Central memory CD4-positive, alpha-beta T cell (primary cell): ENCODE measurements at places on chromosomes 2 and 18.

DNA sequence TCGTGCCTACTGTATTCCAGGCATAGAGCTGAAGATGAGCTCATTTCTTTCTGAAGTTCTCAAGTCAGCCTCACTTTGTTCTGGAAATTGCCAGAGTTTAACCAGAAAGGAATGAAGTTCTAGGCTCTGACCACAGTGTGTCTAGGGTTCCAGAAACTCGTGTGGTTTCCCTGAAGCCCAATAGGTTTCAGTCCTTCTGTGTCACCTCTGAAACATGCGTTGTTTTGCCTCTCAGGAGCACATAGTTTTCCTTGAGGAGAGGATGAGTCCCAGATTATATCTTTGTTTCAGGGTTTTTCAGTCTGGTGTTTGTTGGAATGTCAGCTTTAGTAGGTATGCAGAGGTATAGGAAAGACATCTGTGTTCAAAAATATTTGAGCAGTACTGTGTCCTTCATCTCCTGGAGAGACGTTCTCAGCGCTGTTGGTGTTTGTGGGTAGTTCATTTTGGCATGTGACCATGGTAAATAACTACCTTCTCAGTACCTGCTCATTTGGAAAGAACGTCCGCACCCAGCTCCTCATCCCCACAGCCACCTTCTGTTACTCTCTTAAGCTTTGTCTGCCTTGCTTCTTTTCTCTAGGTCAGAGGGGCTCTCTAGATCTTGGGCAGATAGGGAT is 56.6 kb downstream of the RALBP1 start:
- no peak for DNase-seq

DNA sequence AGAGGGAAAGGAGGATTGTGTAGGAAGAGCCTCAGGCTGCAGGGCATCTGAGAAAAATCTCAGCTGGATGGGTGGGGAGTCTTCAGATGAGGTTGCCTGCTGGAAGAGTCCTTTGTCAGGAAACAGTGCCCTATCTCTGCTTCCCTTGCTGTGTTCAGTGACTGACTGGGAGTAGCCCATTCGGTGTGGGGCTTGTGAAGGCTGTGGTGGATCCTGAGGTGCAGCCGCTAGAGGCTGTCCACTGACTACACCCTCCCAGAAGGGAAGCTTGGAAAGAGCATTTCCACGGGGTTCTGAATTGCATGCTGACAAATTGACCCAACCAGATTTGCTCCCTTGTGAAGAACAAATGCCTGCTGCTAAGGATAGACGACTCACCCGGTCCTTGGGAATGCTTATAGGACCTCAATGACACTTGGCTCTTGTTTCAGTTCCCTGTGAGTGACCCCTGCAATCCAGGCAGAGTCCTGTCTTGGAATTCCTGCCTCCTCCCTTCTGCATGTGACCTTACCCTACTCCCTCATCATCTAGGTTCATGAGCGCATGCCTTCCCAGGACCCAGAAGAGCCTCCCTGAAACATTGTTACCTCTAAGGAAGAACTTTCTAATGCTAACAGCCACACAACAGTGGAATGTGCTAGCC is 109.7 kb upstream of the FAM136A start:
- no peak for DNase-seq

DNA sequence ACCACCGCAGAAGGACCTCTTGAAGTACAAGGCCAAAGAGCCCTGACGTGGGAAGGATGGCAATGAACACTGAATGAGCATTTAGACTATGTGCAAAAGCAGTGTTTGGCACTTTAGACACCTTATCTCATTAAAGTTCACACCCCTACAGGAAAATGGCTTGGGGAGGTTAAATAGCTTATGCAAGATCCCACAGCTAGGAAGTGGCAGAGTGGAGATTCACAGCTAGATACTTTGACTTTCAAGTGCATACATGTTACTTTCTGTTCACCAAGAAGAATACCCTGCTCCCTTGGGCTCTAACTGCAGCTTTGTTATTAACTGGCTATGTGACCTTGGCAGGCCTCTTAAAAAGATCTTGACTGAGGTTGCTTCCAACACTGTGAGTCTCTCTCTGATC is 58.2 kb downstream of the ICOS start:
- DNase-seq, result peak; percentile 27

DNA sequence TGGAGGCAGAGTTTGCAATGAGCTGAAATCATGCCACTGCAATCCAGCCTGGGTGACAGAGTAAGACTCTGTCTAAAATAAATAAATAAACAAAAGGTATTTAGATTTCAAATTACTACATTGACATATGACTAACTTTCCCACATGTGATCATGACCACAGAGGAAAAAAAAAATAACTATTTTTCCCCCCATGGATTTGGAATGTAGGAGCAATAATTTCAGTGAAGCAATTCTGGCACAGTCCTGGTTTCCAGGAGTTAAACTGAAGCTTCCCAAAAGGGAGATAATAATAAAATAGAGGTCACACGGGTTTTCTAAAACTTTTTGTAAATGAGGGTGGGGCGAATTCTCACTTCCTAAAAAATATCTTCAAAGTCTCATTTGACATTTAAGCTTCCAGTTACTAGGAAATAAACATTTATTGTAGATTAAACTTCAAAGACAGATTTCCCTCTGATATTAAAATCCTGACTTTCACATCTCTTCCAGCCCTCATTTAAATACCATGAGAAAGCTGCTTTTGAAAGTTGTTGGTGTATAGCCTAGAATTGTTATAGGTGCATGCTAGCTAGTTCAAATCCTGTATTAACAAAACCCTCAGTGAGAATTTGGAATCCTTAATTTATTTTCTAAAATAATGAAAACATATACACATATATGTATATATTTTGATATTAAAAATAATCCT is 20.7 kb downstream of the SLC19A3 start:
- no peak for DNase-seq
